Anterior cingulate cortex (tissue), 58 donors: ENCODE measurements at places on chromosomes 2 and 18.

DNA sequence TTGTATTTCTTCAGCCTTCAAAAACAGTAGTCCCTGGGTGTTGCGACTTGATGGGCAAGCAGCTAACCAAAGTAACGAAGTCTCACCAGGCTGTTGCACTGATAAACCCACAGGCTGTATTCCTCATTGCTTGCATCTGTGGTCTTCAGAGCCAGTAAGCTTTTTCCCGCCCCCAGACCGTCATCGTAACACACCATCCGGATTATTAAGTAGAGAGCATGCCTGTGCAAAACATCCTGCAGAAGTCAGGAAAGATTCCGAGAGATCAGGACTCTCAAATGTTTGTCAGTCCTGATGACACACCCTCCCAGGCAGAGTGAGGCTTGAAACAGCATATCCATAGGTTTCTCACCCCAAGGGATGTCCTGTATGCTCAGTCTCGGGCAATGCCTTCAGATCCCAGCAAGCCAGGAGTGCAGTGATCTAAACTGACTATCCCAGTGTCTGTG lies 15.9 kb downstream of the ITGB1BP1 start:
- no peak for DNase-seq

DNA sequence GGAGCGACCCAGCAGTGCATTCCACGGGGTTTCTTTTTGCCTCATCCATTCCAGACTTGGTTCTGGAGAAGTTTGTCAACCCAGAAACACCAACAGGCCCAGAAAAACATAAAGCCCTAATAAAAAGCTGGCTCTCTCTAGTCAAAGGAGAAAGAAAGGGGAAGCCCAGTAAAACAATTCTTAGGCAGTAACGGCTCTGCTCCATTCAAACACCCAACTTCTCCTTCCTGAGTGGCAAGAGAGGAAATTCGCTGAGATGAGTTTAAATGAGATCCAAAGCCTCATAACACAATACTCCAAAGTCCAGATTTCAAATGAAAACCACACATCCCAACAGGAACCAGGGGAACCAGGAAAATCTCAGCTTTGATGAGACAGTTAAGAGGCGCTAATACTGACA lies 179.9 kb downstream of the RPIA start:
- DNase-seq, result no peak

DNA sequence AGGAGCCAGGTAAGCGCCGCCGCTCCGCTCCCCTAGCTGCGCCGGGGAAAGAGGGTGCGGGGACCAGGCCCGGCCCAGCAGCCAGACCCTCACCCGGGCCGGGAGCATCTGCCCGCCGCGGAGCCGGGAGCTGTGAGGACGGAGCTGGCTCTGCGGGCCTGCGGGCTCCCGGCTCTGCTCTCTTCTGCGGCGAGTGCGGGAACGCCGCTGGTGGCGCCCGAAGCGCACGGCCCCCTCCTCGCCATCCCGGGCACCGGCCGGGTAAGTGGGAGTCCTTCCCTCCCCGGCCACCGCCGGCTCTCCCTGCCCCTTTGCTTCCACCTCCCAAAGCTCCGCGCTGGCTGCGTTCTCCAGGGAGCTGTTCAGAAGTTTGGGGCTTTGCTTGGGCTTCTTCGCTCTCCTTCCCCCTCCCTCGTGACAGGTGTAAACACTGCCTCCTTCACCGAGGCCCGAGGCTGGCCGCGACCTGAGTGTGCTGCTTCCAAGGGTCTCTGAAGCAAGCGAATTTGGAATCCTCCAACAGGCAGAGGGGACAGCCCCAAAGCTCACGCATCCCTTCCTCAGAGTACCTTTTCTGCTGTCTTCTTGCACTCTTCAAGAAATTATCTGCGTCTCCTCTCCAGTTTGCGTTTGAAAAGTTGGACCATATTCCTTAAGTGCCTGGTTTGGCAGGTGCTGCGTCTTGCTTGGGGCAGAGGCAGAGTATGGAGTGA lies 632 bp downstream of the AFTPH start:
- no peak for DNase-seq

DNA sequence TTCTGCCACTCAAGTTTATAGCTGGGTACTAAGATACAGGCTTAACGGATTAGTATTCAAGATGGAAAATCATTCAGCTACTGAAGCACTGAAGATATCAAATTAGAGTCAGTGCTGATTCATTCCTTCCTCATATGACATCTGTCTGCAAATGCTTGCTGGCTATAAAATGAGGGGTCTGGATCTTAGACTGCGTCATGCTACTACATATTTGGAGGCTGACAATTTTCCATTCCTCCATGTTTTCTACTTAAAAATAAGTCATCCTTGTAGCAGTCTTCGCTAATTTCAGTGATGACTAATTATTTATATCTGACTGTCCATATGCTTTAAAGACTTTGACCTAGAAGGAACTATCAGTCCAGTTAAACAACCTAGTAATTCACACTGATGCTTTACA lies 233.4 kb downstream of the RIT2 start:
- no peak for DNase-seq

- no peak for DNase-seq
Observed at GRCh38 chr18:3498698-3499471, 48.9 kb downstream of the TGIF1 start.

DNA sequence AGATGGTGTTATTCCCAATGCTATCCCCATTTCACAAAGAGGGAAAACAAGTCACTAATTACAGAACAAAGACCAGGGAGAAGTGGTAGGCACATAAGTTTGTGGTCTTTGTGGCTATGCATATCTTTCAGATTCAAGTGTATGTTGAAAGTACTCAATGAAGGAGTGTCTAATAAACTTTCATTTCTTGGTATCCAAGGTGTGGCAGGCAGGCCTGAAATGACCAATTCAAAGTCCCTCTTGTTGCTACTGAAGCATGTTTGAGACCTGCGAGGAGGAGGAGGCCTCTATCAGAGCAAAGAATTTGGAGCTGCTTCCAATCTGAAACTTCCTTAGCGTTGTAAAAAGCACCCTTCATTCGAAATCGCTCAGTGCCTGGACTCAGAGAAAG lies 60.9 kb upstream of the KLF7 start:
- no peak for DNase-seq

- no peak for DNase-seq
Observed at GRCh38 chr2:84901593-84902120, 3.8 kb upstream of the TMSB10 start.

- DNase-seq, result no peak
Observed at GRCh38 chr2:240465765-240466578, 30.5 kb downstream of the GPC1 start.

DNA sequence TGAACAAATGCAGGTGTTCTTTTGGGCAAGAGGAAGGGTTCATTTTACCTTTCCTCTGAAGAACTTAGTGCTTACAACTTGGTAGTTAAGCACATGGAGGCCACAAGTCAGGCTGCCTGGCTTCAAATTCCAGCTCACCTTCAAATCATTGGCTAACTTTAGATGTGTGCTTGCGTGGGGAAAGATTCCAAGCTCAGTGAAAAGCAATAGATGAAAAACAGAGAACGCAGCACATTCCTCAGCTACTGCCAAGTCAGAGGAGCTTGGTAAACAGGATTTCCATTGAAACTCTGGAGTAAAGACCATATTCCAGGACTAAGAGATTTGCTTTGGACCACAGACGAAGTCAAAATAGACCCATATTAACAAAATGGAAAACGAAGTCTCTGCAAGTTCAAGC lies 96.3 kb upstream of the ASB18 start:
- DNase-seq, result no peak

DNA sequence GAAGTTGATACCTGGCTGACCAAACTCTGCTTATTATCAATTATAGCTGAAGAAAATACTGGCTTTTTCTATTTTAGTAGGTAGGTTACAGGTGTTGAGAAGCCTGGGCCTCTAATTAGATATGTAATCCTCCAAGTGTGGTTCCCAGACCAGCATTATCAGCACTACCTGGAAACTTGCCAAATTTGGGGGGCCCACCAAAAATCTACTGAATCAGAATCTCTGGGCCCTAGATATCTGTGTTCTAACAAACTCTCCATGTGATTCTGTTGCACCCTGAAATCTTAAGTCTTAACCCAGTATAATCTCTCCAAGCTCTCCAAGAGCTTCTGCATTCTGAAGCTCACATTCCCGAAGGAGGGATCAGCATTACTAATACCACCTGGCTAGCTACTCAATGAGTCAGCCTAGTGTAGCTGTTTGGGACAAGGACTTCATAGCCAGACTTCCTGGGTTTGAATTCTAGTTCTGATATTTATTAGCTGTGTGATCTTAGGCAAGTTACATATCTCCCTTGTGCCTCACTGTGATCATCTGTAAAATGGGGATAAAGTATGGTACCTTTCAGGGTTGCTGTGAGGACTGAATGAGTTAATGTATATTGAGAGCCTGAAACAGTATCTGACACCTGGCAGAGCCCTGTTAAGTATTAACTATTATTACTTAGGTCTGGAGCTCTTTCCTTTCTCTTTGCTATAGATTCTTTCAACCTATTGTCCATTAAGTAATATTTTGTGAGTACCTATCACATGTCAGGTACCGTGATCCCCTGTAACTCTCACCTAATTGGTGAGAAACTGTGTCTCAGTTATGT lies 94.1 kb upstream of the CD302 start:
- DNase-seq, result no peak

- DNase-seq, result no peak
Observed at GRCh38 chr2:239619369-239619768, 218.5 kb upstream of the HDAC4 start.

- DNase-seq, result no peak
Observed at GRCh38 chr2:19536136-19536535, 177.7 kb upstream of the OSR1 start.

DNA sequence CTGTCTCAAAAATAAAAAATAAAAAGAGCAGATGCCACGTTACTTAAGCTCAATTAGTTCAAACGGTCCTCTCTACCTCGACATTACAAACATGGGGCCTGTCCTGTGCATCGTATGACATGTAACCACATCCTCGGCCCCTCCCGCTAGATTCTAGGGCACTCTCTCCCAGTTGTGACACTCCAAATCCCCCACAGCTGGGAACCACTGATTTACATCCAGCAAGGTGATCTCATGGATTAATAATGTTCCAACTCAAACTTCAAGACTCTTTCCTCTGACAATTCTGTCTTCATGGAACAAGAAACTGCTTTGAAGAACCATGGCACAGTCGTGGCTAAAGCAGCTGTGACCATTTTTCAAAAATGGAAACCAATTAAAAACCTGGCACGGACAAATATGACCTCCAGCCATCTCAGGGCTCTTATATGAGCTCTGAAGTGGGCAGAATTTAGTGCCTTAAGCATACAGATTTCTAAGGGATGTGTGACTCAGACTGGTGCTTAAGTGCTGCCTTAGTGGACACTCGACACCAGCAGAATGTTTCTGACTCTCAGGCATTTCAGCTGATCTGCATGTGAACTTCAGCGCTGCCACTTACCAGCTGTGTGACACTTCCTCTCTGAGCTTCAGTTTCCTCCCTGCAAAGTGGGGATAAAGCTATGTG lies 31.7 kb upstream of the ASAP2 start:
- DNase-seq, result no peak

DNA sequence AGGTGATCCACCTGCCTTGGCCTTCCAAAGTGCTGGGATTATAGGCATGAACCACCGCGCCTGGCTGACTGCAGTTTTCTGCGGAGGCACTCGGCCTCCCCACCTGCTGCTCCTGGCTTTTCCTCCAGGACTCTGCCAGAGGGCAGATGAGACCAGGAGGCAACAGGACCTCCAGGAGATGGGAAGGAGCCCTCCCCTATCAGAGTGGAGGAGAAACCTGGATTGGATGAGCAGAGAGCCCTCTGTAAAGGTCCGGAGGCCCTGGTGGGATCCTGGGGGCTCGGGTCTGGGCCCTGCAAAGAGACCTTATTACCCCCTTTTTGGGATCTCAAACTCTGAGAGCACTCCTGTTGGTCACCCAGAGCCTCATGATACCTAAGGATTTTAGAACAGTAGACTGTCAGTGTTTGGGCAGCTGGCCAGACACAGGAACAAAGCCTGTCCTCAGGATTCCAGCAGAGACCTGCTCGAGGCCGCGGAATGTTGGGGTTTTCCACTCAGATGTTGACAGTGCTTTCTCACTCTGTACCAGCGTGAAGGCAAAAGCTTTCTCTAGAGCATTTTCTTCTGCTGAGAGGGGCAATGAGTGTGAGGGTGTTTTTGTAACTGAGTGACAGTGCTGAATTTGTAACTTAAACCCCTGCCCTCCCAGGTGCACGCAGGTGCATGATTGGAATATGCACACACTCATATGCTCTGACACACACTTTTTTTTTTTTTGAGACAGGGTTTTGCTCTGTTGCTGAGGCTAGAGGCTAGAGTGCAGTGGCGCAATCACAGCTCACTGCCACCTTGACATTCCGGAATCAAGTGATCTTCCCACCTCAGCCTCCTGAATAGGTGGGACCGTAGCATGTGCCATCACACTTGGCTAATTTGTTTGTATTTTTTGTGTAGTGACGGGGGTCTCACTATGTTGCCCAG lies 48.4 kb downstream of the NPPC start:
- DNase-seq, result no peak

GRCh38 chr18:30465096-30465495 lies 577.4 kb downstream of the DSC3 start:
- DNase-seq, result no peak

GRCh38 chr2:19787134-19787533 lies 114.6 kb downstream of the TTC32 start:
- DNase-seq, result no peak

DNA sequence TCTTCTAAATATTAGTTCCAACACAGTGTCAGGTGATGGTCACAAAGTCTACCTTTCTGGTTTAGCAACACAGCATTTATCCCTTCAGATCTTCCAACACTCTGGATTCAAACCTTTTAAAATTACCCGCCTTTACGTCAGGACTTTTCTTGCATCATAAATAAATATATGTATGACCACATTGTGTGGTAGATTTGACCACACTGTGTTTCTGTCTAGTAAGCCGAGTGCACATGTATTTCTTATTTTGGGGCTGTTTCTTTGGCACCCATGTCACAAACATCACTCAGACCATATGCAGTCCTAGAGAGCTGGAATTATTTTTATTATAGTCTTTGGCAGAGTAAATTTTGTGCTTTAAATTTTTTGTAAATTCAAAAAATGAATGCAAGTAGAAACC lies 172.1 kb downstream of the ANKRD44 start:
- DNase-seq, result no peak

GRCh38 chr2:186687807-186688211 lies 6.1 kb upstream of the FAM171B start:
- no peak for DNase-seq

DNA sequence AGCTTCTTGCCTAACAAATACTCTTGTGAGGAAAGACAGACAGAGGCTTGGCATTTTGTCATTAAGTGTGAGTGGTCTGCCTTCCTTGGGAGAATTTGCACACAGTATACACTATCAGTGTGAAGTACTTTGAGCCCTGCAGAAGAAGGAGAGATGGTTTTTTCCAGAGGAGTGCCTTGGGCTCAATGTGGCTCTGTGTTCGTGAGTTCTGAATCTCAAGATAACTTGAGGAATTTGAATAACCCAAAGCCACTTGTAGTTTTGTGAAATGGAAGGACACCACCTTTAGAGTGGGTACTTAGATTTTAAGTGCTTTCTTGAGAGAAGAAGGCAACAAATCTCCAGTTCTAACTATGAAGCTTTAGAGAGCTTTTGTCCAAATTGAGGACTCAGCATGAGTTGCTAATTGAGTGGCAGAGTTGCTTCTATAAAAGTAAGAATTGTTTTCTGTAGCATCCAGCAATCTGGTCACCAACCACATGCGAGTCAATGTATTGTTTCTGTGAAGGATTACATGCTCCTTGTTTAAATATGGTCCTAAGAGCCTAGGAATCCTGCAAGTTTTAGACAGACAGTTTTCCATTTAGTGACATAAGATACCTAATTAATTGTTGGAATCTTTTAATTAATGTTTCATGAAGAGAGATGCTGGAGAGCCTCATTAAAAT lies 68.3 kb downstream of the BABAM2 start:
- DNase-seq, result no peak

- no peak for DNase-seq
Observed at GRCh38 chr2:174048243-174048642, 83.1 kb upstream of the SP3 start.

GRCh38 chr2:41735006-41735405 lies 312.8 kb upstream of the PKDCC start:
- no peak for DNase-seq
